ENCODE measurements at places on chromosomes 13 and 19.
A peak's percentile ranks its signal among the peaks of the same experiment; 100 is the strongest.

DNA sequence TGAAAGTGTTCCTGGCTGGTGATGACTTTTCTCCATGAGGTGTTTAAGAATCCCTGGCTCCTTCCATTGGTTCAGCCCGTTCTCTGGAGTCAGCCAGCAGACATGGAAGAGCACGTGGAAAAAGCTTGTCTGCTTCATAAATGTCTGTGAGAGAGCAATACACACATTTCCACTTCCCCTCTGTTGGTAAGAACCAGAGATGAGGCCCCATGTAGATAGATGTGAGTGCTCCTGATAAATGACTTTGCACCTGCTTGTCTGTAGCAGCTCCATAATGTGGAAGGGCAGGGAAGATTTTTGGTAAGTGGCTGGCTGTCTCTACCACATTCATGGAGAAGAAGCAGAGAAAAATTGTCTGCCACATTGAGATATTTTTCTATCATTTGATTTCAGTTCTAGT is 325.8 kb downstream of the LMO7 start:
- no peak for DNase-seq

DNA sequence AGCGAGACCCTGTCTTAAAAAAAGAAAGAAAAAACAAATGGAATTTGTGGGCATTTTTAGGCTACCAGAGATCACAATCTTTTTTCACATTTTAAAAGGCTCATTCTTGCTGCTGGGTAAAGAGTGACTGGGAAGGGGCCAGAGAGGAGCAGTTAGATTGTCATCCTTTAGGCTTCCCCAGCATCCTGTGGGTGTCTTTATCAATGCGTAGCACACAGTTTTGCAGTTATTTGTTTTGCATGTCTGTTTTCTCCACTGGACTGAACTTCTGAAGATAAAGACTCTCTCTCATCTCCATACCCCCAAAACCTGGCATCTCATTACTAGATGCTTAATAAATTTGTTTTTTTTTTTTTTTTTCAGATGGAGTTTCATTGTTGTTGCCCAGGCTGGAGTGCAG is 2.1 kb upstream of the UTP14C start:
- DNase-seq: no peak

- no peak for DNase-seq
Observed at GRCh38 chr19:49672131-49672919, 4.7 kb upstream of the PRMT1 start.

DNA sequence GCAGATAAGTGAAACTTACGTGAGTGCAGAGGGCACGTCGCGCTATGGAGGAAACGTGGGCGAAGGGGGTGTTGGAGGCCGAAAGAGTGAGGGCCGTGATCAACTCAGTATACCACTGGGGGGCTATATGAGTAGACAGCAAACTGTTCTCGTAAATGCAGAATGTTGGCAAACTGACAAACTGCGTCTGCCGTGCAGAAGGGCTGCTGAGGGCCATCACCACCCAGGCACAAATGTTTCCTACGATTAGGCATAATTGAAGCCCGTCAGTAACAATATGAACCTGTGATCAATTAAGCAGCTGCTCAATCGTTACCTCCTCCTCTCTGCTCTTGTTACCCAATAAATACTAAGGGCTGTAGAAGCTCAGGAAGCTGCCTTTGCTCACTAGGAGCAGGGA is 17.3 kb upstream of the MADCAM1 start:
- DNase-seq: no peak

- DNase-seq: no peak
Observed at GRCh38 chr13:98576200-98576945, 534 bp downstream of the STK24 start.

GRCh38 chr19:39916236-39916635 is 18.2 kb downstream of the FCGBP start:
- DNase-seq: no peak

DNA sequence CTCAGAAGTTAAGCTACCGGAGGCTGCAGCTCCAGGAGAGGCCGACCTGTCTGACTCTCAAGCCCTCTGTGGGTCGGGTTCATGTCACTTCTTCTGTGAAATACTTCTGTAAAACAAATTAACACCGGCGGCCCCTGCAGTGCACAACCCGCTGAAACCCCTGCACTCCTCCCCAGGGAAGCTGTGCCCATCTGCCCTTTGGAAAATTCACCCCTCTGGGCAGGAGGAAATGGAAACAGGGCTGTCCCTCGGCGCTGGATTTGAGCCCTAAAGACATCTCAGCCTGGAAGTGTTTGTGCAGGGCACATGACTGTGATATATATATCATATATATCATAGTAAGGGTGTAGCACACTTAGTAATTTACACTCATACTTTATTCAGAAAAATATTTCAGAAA is 415.3 kb downstream of the IRS2 start:
- DNase-seq: no peak

- DNase-seq: no peak
Observed at GRCh38 chr19:32498648-32499200, 82.3 kb upstream of the PDCD5 start.

DNA sequence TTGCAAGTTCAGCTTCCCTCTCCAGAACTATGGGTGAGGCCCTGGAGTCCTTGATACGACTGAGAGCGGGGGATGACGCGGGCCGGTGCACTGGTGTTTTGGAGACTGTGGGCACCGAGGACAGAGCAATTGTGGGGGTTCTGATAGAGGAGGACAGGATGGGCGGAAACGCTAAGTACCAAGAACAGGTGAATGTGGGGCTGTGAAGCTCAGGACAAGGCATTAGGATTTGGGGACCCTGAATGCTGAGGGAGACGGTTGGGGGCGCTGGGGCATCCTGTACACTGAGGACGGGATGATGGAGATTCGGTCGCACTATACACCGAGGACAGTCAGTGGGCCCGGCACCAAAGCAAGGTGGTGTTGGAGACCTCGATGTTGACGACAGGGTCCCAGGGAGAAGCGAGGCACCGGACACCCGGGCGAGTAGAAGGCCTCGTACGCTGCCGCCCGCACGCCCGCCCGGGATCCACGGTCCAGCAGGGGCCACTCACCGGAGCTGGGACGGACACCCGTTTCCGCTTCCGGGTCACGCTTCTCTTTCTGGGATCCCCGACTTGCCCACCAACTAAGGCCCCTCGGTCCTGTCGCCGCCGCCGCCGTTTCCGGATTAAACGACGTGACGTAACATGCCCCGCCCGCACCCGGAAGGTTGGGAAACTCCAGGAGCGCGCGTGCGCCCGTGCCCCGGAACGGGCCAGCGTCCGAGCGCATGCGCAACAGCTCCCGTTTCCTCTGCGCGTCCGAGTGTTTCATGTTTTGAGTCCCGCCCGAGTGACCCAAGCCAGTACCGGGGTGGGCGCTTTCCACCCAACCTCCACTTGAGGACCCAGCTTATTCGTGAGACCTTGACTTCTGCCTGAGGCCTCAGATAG is at the start of gene CHMP2A:
TSS of gene CHMP2A (minus strand) at position 612 of the 875 bp plus-strand sequence. CDS start 893 bp downstream, outside the sequence.
- DNase-seq: peak; percentile 93

GRCh38 chr13:94065741-94066140 is 413.7 kb downstream of the DCT start:
- no peak for DNase-seq
